AG08396 (cell line): ENCODE measurements at places on chromosomes 4 and X.

- no peak for DNase-seq
Measured at GRCh38 chr4:83234902-83235644, 49.5 kb downstream of the COQ2 start.

DNA sequence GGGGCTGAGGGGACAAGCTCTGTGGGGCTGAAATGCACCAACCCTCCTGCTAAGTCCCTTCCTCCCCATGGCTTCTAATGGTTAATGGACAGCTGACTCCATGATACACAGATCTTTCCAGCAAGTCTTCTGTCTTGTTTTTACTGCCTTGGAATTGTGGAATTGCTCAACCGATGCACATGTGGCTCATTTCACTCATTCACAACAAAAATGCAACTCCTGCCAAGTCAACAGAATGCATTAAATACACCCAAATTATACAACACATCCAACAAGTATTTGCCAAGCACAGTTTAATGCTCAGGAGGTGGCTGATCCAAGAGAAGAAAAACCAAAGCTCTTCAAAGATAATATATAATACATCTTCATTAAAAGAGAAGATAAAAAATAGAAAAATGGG, 61.9 kb upstream of the PAGE4 start:
- no peak for DNase-seq

DNA sequence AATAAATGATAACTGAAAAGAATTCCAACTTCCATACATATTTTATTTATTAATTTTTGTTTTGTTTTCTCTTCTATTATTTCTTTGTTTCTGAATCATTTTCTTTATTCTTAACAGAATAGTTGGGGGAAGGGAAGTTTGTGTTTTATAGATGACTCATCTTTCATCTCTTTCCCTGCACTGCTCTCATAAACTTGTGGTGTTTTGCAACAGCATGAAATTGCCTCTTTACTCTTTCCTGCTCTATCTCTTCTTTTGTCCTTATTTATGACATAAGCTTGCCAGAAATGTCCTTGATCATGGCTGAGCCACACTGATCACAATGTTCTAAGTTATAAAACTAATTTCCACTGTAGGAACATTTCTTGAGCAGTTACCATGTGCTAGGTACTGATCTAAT, 22.3 kb downstream of the QRFPR start:
- no peak for DNase-seq

DNA sequence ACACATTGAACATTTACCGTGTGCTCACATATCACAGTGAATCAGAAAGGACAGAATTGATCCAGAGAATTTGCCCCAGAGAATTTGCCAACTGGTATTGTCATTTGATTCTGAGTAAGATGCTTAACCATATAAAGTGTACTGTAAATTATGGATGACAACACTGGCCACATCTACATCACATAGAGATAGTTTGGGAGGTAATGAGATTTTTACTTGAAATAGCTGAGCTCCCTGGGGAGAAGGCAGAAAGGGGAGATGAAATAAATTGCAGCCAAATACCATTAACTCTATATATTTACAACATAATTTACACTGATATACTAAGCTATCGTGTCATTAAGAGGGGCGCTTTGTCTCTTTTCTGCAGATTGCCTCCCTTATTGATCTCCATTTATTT, 564.0 kb downstream of the KCNIP4 start:
- no peak for DNase-seq

GRCh38 chr4:183838987-183839712, 66.0 kb upstream of the STOX2 start:
- no peak for DNase-seq

- DNase-seq, result peak; percentile 2
Measured at GRCh38 chr4:124415146-124415545, 297.4 kb downstream of the ANKRD50 start.

GRCh38 chr4:74112399-74113105, 13.6 kb upstream of the CXCL2 start:
- DNase-seq, result no peak

- DNase-seq, result peak; percentile 5
Measured at GRCh38 chr4:111775556-111776297, 369.5 kb upstream of the FAM241A start.

- peak; percentile 9 for DNase-seq
Measured at GRCh38 chr4:48081196-48081595, 52.9 kb downstream of the TXK start.

GRCh38 chr4:123104310-123105025, 182.1 kb upstream of the NUDT6 start:
- DNase-seq, result no peak

GRCh38 chrX:24423960-24424359, 41.1 kb upstream of the PDK3 start:
- no peak for DNase-seq

DNA sequence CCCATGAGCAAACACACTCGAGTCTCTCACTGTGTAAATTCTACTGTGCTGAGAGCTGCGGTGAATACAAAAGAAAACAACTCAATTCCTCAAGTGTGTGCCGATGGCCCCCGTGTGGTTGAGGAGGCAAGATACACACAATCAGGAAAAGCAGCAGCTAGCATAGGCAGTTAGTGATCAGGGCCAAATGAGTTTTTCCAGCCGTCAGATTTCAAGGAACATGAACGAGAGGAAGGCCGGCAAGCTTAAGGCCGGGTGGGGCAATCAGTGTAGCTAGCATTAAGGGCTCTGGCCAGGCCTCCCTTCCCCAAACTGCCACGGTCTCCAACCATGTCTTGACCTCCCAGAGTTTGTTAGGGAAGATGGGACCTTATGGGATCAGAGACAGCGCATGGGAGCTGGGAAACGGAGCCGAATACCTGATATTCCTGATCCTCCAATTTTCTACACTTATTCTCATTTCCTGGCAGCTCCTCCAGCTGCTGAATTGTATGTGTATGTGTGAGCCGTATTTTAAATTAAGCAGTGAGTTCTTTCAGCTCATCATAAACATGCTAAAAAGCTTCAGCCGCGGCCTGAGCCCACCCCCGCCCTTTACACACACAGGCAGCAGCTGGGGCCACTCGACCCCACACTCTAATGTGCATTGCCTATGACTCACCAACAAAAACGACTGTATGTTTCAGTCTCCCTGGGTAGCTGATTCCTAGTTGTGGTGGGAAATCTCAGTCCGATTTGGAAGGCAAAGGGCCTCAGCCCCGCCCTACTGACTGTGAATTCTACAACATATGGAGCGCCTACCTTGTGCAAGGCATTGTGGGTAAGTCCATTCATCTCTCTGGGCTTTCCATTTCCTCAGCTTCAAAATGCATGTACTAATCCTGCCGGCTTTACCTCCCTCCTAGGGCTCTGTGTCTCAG, 59.9 kb downstream of the RTL9 start:
- DNase-seq, result peak; percentile 53

GRCh38 chrX:47623540-47624027, 3.9 kb upstream of the SYN1 start:
- peak; percentile 89 for DNase-seq

DNA sequence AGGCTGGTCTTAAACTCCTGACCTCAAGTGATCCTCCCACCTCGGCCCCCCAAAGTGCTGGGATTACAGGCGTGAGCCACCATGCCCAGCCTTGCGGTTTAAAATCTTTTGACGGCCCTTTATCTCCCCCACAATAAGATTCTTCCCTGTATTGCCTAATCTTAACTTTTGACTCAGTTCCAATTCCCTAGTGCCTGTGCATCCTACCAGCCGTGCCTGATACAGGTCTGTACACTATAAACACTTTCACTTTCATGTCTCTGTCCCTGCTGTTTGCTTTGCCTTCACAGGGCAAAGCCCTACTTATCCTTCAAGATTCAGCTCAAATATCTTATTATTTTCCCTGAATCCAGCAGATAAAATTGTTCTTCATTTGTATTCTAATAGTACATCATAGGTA, 74.6 kb downstream of the WDR44 start:
- DNase-seq, result peak; percentile 3

GRCh38 chr4:123701131-123701575, 304.6 kb downstream of the SPRY1 start:
- DNase-seq, result no peak

GRCh38 chr4:187171706-187172339, 448.2 kb upstream of the FAT1 start:
- no peak for DNase-seq

- peak; percentile 73 for DNase-seq
Measured at GRCh38 chrX:103831803-103832544, at the start of gene RAB9B. Gene RAB9B, minus strand, starts transcription at chrX:103832257. Its CDS starts 6,473 bp downstream, at chrX:103825784.

DNA sequence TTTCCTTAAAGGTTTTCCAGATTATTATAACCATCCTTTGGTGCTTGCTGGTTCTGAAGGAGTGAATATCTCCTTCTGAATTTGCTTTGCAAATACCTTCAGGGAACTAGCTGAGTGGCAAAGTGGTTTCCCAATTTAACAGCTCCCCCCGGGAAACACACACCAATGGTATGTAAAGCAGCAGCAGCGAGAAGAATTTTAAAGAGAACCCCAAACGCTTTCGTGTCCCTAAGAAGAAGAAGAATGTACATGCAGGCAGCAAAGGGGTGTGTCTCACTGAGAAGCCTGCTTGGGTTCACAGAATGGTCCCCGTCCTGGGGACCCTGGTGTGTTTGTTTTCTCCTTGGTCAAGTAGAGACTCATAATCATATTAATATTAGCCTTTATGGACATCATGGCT, 4.2 kb upstream of the AKAP17A start:
- no peak for DNase-seq

GRCh38 chr4:71692963-71693362, 90.9 kb downstream of the GC start:
- no peak for DNase-seq

DNA sequence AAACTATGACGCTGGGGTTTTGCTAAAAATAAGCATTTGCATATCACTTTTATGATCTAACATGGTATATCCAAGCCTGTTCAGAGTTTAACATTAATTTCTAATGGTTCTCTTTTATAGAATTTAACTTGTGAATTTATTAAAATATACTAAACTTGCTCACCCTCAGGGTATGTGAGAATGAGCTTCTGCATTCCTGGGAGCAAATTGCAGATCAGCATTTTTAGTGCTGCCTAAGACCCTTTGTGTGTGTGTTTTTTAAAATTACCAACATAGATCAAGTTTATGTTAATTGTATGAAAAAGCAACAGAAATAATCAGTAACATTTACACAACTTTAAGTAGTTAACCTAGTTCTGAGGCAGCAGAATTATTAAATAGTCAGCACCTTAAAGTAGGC, 218.0 kb upstream of the AGA start:
- DNase-seq, result no peak

GRCh38 chrX:99798936-99799335, 611.1 kb downstream of the PCDH19 start:
- no peak for DNase-seq

DNA sequence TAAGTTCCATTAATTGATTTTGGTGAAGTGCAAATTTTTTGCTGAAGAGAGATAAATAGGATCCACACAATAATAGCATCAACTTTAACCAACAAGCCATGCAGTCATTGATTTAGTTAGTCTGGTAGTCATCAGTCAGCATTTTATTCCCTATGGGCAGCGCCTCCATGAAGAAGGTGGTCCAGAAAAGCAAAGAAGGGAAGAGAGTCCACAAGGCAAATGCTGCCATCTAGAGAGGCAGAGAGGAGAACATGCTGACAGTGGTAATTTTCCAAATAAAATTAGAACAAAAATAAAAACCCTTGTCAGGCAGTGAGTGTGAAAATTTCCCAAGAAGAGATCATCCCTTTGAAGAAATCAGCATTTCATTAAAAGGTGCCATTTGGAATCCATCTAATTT, 366.7 kb upstream of the FAM241A start:
- peak; percentile 5 for DNase-seq

DNA sequence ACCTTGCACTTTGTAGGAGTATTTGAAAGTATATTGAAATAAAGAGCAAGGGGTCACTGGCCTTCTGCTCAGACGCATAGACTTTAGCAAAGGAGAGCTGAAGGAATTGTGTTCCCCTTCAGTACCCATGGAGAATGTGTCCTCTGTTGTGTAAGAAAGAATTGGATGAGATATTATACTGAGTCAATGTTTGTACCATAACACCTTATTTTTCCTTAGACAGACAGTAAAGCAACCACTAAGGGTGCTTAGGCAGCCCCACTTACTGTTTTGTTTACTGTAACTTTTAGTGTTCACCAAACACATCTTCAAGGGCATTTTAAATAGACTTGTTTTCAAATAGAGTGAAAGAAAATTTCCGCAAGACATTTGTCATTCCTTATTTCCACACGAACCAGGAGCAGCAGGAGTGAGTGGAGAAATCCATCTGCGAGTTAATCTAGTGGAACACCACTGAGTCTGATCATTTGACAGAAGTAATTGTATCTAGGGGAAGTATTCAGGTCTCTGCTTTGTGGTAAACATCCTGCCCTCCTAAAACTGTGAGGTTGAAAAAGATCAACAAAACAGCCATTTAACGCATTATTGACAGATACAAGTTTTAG, 89.5 kb downstream of the SLIT2 start:
- DNase-seq, result no peak

DNA sequence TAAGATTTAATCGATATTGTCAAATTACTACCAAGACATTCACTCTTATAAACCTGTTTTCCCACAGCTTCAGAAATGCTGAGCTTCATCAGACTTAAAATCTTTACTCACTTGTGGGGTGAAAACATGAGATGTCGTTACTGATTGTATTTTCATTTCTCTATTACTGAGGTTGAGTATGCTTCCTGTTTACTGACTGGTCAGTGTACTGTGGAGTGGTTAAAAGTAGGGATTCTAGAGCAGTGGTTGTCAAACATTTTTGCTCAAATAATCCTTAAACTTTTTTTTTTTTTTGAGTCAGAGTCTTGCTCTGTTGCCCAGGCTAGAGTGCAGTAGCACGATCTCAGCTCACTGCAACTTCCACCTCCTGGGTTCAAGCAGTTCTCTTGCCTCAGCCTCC, 50.3 kb downstream of the NSUN7 start:
- DNase-seq, result no peak

DNA sequence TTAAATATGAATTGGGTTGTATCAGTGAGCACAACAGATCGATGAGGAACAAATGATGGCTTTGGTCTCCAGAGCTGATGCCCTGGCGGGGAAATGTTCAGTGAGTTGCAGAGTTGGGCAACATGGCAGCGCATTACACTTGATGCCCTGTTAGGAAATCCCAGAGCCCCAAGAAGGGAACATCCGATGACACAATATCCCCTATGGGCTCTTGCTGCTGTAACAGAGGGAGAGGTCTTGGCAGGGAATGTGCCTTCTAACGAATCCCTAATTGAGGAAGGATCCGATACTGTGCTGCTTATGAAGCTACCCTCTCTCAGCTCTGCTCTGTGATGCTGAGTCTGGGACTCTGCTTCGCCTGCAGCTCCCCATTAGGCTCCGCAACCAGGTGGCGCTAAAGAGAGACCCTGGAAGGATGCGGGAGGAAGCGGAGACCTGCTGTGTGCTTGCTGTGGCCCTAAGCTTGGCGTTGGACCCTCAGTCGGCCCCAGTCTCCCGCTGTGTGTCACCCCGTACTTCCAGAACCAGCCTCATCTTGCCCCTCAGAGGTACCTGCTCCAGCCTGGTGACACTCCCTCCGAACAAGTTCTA, 38.9 kb downstream of the PDHA1 start:
- peak; percentile 35 for DNase-seq

- no peak for DNase-seq
Measured at GRCh38 chr4:108980455-108981239, 217.8 kb upstream of the ETNPPL start.
